ENCODE measurements at places on chromosomes 11 and 22.

- DNase-seq, result no peak
These were observed 1123.3 kb downstream of the BRD1 start for GRCh38 chr22:48704335-48704734.

GRCh38 chr11:92506809-92507336 is 282.3 kb downstream of the FAT3 start:
- DNase-seq, result no peak

DNA sequence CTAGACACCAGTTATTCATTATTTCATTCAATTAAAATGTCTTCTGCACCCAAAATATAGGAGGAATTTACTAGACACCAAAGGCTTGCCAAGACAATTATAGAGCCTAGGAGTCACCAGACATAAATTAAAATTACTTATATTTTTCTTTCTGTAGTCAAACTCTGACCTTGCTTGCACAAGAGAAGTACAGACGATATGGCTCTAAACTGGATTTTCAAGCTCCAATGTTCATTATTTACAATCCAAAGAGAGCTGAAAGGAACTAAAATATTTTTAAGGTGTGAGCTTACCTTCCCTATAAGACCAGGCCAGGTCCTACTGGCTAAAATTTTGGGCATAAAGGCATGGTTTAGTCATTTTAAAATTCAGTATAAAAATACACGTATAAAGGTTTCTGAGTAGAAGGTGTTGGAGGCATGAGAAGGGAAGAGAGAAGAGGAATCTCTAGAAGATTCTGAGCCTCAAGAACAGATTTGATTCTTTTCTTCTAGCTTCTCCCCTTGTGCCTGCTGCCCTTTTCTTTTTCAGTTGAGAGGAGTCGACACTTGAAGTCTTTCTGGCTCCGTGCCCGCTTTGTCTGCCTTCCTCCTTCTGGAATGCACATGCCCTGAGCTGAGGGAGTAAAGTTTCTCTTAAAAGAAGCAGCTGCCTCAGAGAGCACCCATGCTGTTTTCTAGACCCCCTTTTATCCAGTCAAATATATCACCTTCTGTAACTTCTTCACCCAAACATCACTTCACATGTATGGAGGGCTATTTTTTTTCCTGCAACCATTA is 13.5 kb downstream of the C11orf97 start:
- peak; percentile 29 for DNase-seq

GRCh38 chr11:58632510-58632909 is 10.0 kb downstream of the CNTF start:
- no peak for DNase-seq

DNA sequence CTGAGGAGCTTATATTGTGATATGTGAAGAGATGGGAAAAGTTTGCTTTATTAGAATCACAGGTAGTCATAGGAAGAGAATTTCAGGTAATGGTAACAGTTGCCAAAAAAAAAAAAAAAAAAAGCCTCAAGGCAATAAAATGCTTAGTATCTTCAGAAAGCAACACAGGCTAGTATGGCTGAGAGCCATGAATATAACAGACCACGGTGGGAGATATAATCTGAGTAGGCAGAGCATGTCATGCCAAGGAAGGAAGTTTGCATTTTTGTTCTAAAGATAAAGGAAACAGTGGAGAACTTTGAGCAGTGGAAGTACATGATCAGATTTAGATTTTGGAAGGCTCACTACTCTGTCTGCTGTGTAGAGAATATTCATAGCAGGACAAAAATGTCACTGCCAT is 211.4 kb downstream of the ETS1 start:
- no peak for DNase-seq

DNA sequence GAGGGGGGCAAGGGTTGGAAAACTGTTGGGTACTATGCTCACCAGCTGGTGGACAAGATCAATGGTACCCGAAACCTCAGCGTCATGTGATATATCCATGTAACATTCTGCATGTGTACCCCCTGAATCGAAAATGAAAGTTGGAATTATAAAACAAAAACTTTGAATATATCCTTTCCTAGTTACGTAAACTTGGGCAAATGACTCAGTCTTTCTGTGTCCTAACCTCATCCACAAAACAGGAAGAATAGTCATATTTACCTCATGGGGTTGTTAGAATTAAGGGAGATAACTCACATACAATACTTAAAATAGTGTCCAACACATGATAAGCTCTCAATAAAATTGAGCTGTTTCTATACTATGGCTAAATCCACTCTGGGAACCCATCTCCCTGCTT is 620.1 kb upstream of the KIRREL3 start:
- no peak for DNase-seq

GRCh38 chr22:17742527-17742902 is 31.8 kb downstream of the BID start:
- DNase-seq, result peak; percentile 93

GRCh38 chr11:32913445-32913844 is 20.8 kb downstream of the QSER1 start:
- DNase-seq, result no peak

GRCh38 chr11:126420698-126421256 is 65.3 kb downstream of the ST3GAL4 start:
- no peak for DNase-seq

DNA sequence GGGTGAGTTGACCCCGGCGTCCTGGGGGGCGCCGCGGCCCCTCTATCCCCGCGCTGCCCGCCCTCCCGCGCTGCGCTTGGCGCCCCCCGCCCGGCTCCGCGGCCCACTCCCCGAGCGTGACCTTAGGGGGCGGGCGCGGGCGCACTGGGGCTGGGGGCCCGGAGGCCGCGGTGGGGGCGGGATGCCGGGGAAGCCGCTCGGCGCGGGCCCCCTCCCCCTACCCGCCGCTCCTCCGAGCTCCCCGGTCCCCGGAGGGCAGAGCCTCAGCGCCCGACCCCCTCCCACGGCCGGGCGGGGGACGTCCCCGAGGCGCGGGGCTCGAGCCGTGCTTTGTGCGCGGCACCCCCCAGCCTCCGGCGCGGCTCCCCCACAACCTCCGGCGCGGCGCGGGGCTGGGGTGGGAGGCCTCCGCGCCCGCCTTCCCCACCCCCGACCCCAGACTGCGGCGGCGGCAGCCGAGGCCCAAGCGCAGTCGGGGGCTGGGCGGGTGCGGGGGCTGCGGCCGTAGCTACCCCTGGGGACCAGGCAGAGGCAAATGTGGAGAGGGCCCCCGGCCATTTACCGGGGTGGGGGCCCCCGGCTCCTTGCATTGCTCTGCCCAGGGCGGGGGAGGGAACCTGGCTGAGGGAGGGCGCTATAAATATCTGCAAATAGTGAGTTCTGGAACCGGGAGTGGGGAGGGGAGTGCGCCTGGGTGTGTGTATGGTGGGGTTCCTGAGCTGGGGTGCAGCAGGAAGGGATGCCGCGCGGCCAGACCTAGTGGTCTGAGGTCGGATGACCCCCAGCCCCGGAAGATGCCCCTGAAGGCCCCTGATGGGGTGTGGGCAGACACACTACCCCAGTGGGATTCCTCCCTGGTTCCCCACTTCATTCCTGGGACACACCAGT is 988 bp downstream of the MGAT3 start:
- peak; percentile 71 for DNase-seq

GRCh38 chr11:15874704-15875103 is 481.6 kb downstream of the SOX6 start:
- no peak for DNase-seq

GRCh38 chr11:74019104-74019738 is 10.3 kb upstream of the UCP3 start:
- no peak for DNase-seq

DNA sequence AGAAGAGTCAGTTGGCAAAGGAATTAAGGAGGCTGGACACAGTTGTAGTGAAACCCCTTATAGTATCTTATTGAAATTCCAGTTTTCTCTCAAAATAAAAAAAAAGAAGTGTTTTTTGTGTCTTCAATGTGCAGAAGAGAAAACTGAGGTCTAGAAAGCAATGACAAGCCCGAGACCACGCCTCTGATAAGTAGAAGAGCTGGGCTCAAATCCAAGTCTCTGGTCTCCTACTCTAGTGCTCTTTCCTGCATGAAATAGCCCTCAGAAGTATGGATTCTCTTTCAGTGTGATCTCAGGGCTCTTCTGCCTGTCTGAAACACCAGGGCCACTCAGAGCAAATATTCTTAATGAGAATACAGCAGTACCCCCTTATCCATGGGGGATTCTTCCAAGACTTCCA is 200.9 kb downstream of the KIF18A start:
- no peak for DNase-seq

DNA sequence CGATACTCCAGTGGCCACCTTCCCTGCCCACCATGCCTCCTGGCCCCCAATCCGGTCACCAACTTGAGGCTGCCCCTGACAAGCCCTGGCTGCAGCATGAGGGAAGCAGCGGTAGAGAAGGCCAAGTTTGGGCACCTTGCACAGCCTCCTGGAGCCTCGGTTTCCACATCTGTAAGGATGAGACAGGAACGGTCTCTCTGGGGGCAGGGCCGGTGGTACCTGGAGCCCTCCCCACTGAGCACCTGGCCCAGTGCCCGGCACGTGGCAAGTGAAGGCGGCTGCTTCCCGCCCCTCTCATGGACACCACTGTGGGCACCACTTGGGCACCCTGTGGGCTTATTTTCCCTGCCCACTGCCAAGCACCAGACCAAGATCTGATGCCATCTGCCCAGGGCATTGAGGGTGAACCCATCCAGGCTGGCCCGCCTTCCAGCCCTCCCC is 77.8 kb downstream of the CDKN1C start:
- DNase-seq, result no peak

DNA sequence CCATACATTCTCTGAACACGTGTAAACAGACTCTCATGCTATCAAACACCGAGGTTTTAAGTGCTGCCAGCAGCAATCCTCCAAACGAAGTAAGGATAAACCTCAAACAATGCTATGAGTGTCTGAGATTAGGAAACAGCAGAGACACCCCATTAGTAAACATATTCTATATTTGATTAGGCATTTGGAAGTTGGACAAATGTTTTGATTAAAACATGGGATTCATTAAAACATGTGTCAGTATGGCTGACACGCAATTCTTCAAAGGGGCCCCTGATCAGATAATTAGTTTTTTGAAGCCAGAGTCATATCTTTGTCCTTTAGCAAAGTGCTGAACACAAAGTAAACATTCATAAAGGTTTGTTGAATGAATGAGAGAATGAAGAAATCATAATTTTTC is 33.2 kb upstream of the BLID start:
- DNase-seq, result no peak

GRCh38 chr22:39600491-39601179 is 30.1 kb downstream of the CACNA1I start:
- DNase-seq, result no peak

GRCh38 chr11:19228968-19229367 is 11.8 kb downstream of the E2F8 start:
- DNase-seq, result no peak

GRCh38 chr11:100031973-100032372 is 655.1 kb upstream of the ARHGAP42 start:
- no peak for DNase-seq

DNA sequence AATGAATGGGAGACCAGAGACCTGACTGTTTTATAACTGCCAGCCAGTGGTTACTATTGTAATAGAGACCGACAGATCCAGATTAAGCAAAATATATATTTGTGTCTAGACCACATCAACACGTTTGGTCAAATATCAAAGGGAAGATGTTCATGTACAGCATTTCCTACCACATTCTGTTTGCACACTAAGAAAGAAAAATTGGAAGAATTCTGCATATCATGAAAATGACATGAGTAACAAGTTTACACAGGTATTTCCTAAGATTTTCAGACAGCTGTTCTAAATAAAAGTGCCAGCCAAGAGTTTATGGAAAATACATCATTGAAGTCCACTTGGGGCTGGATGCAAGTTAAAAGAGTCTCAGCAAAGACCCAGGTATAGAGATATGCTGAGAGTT is 145.5 kb upstream of the ANO3 start:
- DNase-seq, result no peak

DNA sequence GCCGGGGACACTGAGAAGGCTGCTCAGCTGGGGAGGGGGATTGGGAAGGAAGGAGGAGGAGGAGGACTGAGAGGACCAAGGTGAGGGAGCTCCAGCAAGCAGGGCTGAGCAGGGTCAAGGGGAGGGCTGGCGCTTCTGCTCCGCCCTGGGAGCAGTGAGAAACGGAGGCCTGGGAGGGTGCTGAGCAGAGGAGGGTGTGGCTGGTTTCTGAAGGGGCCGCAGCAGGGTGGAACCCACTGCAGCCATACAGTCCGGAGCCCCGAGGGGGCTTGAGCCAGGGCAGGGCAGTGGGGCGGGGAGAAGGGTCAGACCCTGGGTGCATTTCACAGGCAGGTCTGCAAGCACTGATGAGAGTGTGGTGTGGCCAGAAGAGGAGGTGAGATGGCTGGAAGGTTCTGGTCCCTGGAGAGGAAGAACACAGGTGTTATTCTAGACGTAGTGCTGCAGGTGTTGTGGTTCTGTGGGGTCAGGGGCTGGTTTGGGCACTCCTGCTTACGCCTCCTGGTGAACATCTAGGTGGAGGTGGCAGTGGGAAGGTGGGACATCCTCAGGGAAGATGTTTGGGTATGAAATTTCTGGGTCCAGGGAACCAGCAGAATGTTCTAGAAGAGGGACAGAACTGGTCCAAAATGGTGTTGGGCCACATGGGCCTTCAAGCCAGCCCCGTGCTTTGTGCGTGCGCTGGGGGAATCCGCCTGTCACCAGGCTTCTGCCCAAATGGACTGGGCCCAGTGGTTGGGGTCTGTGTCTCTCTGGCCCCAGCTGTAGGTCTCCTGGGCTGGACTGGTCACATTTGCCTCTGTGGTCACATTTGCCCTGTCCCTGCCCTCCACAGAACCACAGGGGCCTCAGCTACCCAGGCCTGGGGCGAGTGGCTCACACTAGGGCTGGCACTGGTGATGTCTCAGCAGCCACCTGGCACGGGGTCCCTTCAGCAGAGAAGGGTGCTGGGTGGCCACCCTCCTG is 714.7 kb downstream of the BRD1 start:
- DNase-seq, result no peak

DNA sequence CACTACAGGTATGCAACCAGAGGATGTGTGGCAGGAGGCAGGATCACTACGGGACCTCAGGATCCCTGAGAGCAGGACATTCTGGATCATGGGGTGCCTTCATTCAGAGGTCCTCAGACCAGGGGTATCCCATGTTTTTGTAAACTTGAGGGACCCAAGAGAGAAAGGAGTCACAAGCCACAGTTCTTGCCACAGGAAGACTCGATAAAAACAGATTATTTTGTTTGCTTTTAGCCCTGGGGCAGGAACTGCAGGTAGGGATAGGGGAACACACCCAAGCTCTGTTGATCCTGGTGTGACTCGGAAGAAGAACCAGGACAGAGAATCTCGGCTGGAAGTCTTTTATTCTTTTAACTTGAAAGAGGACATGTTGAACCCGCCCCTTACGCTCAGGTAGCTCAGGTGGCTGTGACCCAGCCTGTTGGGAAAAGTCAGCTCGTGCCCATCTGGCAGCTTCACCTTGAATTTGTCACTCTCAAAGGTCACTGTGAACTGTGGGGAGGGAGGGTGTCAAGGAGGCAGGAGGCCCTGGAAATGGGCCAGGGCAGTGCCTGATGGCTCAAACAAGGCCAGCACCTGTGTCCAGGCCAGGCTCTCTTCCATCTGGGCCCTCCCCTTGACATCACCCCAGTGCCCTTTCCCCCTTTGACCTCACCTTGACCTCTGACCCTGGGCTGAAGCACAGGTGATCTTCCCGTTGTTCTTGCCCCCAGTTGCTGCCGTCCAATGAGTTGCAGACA is 9.8 kb downstream of the LGALS2 start:
- DNase-seq, result no peak

Measured in iPS-NIHi11 (cell line).